Upper lobe of left lung (tissue), 6 donors: ENCODE measurements at places on chromosomes 3 and 15.
A peak's percentile ranks its signal among the peaks of the same experiment; 100 is the strongest.

GRCh38 chr3:133953297-133953696 lies 57.6 kb upstream of the RAB6B start:
- peaks cover 40% of the 10 kb centered on the region for H3K4me1 ChIP-seq
- peak overlapping the region; percentile 36 for H3K27ac ChIP-seq
- H3K27me3 ChIP-seq = no peaks in the 10 kb centered on the region

DNA sequence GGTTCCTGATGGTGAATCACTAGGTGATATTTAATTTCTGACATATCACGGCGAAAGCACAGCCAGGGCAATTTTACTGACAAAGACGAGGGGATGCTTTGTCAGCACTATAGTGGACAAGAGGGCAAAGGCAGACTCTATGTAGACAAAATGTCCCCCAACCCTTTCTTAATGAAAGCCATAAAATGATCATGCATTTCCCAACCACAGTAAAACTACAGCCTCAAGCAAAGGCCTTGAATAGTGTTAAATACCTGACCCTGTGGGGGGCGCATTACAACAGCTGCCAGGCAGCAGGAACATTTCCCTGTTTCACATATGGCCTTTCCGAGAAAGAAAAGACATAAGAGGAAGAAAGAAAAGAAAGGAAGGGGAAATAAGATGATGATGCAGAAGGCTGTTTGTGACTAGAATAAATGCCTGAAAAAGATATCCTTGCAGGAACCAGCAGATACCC lies 49.5 kb downstream of the GLDN start:
- no peaks in the 10 kb centered on the region for H3K4me1 ChIP-seq
- no peaks in the 10 kb centered on the region for H3K36me3 ChIP-seq
- no peaks in the 10 kb centered on the region for H3K27me3 ChIP-seq
- H3K27ac ChIP-seq = no peak overlapping the region
- no peak overlapping the region for H3K4me3 ChIP-seq

DNA sequence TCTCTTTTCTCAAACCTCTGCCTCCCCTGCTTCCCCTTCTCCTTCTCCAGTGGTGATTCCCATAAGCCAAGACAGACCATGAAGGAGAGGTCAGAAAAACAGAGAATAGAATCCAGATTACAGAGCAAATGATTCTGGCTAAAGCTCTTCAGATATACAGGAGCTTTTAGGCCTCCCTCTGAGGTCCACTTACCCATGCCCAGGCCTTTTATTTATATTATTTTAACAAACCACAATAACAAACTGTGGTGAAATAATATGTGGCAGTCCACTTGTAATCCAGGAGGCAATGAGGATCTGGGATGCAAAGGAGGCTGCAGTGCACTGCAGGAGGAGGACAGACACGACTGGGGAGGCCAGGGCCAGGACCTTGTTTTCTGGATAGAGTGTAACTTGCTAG lies 104.1 kb downstream of the STAC start:
- no peaks in the 10 kb centered on the region for H3K27me3 ChIP-seq
- DNase-seq = no peak
- H3K4me1 ChIP-seq = no peaks in the 10 kb centered on the region
- H3K4me3 ChIP-seq = no peak overlapping the region
- H3K36me3 ChIP-seq = no peaks in the 10 kb centered on the region
- no peak overlapping the region for H3K27ac ChIP-seq

DNA sequence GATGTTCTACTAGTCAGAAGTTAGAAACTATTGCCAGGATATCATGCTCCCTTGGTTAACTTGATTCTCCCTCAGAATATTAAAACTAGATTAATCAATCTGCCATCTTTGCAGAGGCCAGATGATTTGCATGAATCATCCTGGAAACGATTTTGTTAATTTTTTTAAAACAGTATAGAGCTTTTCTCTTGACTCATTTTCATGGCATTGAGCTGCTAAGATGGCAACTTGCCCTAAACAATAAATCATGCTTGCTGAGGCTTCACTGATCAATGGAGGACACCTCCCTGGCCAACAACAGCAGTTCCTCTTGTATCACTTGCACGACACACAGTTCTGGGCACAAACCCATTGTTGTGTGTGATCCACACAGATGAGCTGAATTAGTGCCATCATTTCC lies 109.1 kb downstream of the COL6A6 start:
- H3K36me3 ChIP-seq = no peaks in the 10 kb centered on the region
- no peak for DNase-seq
- no peak overlapping the region for H3K4me3 ChIP-seq
- H3K4me1 ChIP-seq = no peaks in the 10 kb centered on the region

GRCh38 chr3:101042996-101043686 lies 49.9 kb upstream of the ABI3BP start:
- H3K4me1 ChIP-seq = no peaks in the 10 kb centered on the region
- H3K4me3 ChIP-seq = no peak overlapping the region
- H3K27me3 ChIP-seq = no peaks in the 10 kb centered on the region
- no peak for DNase-seq
- H3K36me3 ChIP-seq = no peaks in the 10 kb centered on the region
- H3K27ac ChIP-seq = no peak overlapping the region

DNA sequence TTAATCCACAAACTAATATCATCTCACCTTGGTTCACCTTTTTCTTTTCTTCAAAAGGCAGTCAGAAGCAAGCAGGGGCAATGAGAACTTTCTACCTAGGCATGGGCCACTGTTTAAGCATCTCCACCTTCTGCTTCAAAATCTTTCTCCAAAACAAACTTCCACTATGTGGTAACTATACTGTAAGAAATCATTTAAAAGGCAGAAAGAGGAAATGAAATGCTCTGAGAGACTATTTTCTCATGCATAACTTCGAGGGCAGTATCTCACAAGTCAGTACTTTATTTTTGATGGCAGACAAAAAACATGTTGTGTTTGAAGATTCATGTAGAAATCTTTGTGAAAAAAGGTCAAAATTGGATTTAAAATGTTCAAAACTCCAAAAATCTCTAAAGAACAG lies 419.7 kb downstream of the ZBTB20 start:
- no peaks in the 10 kb centered on the region for H3K27me3 ChIP-seq
- H3K36me3 ChIP-seq = no peaks in the 10 kb centered on the region
- no peak overlapping the region for H3K27ac ChIP-seq

GRCh38 chr3:15347063-15347736 lies 14.8 kb upstream of the SH3BP5 start:
- DNase-seq = no peak
- H3K4me3 ChIP-seq = no peak overlapping the region
- no peaks in the 10 kb centered on the region for H3K27me3 ChIP-seq
- H3K4me1 ChIP-seq = peaks cover 11% of the 10 kb centered on the region

GRCh38 chr15:78617516-78617915 lies 3.3 kb downstream of the CHRNA3 start:
- H3K27ac ChIP-seq = no peak overlapping the region
- DNase-seq = no peak
- peaks cover 11% of the 10 kb centered on the region for H3K27me3 ChIP-seq
- H3K4me1 ChIP-seq = peaks cover 14% of the 10 kb centered on the region
- no peaks in the 10 kb centered on the region for H3K36me3 ChIP-seq

DNA sequence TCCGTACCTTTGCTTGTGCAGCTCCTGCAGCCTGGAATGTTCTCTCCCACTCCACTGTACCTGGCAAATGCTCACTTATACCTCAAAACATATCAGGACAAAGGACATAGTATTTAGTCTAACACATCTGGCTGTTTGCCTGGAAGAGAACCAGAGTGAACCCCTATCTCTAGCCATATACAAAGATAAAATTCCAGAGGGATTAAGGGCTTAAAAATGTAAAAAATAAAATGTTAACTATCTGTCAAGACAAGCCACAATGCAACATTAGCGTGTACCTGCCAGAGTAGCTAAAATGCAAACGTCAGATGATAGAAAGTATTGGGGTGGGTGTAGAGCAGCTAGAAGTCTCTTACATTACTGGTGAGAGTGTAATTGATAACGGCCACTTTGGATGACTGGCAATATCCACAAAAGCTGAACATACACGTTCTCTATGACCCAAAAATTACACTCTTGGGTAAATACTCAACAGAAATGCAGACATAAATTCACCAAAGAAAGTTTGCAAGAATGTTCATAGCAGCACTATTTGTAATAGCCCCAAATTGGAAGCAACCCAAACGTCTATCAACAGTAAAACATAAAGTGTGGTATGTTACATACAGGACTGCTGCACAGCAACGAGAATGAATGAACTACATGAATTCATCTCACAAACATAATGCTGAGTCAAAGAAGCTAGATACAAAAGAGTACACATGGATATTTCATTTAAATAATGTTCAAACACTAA lies 18.2 kb upstream of the ADPGK start:
- H3K27ac ChIP-seq = no peak overlapping the region
- DNase-seq = no peak
- H3K27me3 ChIP-seq = no peaks in the 10 kb centered on the region
- peaks cover 18% of the 10 kb centered on the region for H3K4me1 ChIP-seq

DNA sequence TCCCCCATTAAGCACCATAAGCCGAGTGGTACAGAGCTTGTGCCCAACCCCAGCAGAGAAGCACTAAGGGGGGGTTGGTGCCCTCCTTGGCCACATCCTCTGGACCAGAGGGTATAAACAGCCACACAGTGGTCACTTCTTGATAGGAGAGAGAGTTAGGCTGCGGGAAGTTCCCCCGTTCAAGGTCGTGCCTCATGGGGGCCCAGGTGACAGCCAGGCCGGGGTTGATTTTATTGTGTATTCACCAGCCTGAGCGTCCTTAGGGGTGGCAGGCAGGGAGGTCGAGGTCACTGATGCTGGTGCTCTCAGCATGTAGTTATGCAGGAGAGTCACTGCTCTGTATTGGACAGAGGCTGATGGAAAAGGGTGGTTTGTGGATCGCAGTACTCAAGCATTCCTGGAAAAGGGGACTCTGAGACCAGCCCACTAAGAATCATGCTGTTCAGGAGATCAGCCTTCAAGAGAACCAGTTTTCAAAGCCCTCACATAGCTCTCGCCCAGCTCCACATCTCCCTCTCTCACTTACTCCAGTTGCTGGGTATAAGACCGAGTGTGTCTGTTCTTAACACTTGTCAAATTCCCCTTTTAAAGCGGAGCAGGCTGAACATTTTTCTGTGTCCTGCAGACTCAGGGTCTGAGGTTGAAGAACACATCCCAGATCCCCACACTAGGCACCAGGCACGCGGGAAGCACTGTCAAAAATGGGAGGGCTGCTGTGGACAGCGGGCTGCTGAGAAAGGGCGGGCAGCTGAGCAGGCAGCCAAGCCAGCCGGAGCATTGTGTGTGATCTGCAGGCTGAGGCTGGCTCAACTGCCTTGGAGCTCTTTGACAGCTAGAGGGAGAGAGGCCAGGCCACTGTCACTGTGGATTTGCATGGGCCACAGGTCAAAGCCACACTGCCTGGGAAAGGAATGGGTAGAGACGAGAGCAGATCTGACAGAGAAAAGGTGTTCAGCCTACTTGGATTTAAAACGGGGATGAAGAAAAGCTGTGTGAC lies 279.3 kb upstream of the LRRFIP2 start:
- DNase-seq = peak; percentile 65
- H3K4me1 ChIP-seq = peaks cover 61% of the 10 kb centered on the region
- peak overlapping the region; percentile 80 for H3K27ac ChIP-seq
- peak overlapping the region; percentile 73 for H3K4me3 ChIP-seq
- no peaks in the 10 kb centered on the region for H3K36me3 ChIP-seq

GRCh38 chr15:80003934-80004472 lies 33.0 kb upstream of the BCL2A1 start:
- no peak for DNase-seq
- no peak overlapping the region for H3K27ac ChIP-seq
- no peak overlapping the region for H3K4me3 ChIP-seq
- no peaks in the 10 kb centered on the region for H3K4me1 ChIP-seq
- H3K27me3 ChIP-seq = no peaks in the 10 kb centered on the region

- peaks cover 29% of the 10 kb centered on the region for H3K4me1 ChIP-seq
- no peaks in the 10 kb centered on the region for H3K27me3 ChIP-seq
- no peak overlapping the region for H3K27ac ChIP-seq
- no peak overlapping the region for H3K4me3 ChIP-seq
- H3K36me3 ChIP-seq = no peaks in the 10 kb centered on the region
- DNase-seq = no peak
Measured at GRCh38 chr15:88627463-88627862, 6.3 kb downstream of the AEN start.

GRCh38 chr3:152524198-152525140 lies 255.7 kb downstream of the MBNL1 start:
- H3K4me3 ChIP-seq = no peak overlapping the region
- DNase-seq = no peak
- no peaks in the 10 kb centered on the region for H3K4me1 ChIP-seq
- no peak overlapping the region for H3K27ac ChIP-seq
- H3K27me3 ChIP-seq = no peaks in the 10 kb centered on the region

DNA sequence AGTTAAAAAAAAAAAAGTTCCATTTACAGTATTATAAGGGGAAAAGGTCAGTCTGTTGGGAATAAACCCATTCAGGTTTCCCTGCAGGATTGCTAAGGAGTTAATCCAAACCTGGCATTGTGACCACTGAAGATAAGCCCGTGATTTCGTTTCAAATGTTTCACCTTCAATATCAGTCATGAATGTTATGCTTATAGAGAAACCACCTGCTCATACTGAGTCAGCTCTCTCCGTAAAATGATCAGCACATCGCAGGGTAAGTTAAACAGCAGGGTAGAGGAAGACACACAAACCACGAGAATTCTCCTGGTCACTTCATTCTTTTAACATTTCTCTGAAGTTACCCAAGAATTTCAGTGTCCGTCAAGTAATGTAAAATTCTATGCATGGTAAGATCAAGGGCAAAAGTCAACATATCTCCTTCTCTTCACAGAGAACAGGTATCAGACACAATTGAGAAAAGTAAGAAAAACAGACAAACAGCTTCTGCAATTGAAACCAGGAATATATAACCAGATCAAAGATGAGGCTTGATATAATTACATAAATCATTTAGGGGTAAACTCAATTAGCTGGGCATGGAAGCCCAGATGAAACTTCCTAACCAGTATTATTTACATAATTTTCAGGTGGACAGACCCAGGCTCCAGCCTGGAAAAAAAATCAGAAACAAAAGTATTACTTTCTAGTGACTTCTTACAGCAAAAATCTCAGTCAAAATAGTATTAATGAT lies 67.6 kb upstream of the ARHGEF3 start:
- H3K27me3 ChIP-seq = no peaks in the 10 kb centered on the region
- H3K4me1 ChIP-seq = no peaks in the 10 kb centered on the region
- DNase-seq = no peak
- no peak overlapping the region for H3K27ac ChIP-seq
- no peak overlapping the region for H3K4me3 ChIP-seq

- peaks cover 66% of the 10 kb centered on the region for H3K36me3 ChIP-seq
- no peaks in the 10 kb centered on the region for H3K27me3 ChIP-seq
- H3K27ac ChIP-seq = no peak overlapping the region
- peaks cover 16% of the 10 kb centered on the region for H3K4me1 ChIP-seq
- H3K4me3 ChIP-seq = no peak overlapping the region
- DNase-seq = peak; percentile 50
Measured at GRCh38 chr3:12938258-12938711, 96.9 kb upstream of the RPL32 start.

GRCh38 chr3:108182339-108182738 lies 39.9 kb downstream of the IFT57 start:
- peaks cover 8% of the 10 kb centered on the region for H3K4me1 ChIP-seq
- no peak overlapping the region for H3K4me3 ChIP-seq
- DNase-seq = no peak
- no peak overlapping the region for H3K27ac ChIP-seq
- no peaks in the 10 kb centered on the region for H3K27me3 ChIP-seq
- H3K36me3 ChIP-seq = no peaks in the 10 kb centered on the region

- no peaks in the 10 kb centered on the region for H3K27me3 ChIP-seq
- no peak overlapping the region for H3K4me3 ChIP-seq
- H3K36me3 ChIP-seq = no peaks in the 10 kb centered on the region
- H3K4me1 ChIP-seq = no peaks in the 10 kb centered on the region
Measured at GRCh38 chr3:171181907-171182690, 155.6 kb upstream of the SLC2A2 start.

- no peaks in the 10 kb centered on the region for H3K27me3 ChIP-seq
- no peaks in the 10 kb centered on the region for H3K36me3 ChIP-seq
- no peak for DNase-seq
- no peak overlapping the region for H3K4me3 ChIP-seq
- no peak overlapping the region for H3K27ac ChIP-seq
- no peaks in the 10 kb centered on the region for H3K4me1 ChIP-seq
Measured at GRCh38 chr3:60933824-60934223, 317.4 kb downstream of the FHIT start.
